ENCODE measurements at places on chromosomes 1 and 21.

DNA sequence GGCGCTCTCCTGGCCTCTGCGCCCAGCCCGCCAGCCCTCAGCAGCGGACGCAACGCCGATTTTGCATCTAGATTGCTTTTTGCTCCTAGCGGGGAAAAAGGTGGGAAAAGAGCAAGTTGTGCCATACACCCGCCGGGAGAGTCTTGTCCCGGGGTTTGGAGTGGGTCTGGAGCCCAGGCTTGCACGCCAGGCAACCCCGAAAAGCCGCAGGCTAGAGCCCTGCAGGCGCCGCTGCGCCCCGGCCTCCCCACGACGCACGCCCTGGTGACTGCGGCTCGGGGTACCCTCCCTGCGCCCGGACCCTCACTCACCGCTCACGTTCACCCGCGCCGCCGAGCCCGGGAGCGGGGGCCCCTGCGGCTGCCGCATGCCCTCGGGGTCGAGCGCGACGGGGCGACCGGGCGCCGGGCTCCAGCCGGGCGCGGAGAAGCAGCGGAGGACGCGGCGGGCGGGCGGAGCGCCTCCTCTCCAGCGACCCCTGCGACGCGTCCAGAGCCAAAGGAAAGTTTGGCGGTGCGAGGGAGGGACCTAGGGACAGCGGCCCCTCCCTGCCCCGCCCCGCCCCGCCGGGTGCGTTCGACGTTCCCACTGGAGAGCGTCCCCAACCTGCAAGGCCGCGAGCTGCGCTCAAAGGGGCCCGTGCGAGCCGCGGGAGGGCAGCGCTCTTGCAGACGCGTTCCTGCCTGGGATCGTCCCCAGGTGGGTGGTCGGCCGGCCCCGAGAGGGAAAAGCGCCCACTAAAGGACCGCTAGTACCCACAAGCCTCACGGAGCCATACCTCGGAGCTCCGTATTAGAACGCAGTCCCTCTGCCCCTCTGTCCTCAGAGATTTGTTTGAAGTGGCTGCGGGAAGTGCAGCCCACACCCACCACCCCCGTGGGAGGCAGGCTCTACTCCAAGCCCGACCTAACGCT is at the start of gene LPAR3:
TSS of gene LPAR3 (minus strand) at position 502 of the 914 bp plus-strand sequence. CDS start 27,086 bp downstream, outside the sequence.
- DNase-seq, result peak; percentile 65

DNA sequence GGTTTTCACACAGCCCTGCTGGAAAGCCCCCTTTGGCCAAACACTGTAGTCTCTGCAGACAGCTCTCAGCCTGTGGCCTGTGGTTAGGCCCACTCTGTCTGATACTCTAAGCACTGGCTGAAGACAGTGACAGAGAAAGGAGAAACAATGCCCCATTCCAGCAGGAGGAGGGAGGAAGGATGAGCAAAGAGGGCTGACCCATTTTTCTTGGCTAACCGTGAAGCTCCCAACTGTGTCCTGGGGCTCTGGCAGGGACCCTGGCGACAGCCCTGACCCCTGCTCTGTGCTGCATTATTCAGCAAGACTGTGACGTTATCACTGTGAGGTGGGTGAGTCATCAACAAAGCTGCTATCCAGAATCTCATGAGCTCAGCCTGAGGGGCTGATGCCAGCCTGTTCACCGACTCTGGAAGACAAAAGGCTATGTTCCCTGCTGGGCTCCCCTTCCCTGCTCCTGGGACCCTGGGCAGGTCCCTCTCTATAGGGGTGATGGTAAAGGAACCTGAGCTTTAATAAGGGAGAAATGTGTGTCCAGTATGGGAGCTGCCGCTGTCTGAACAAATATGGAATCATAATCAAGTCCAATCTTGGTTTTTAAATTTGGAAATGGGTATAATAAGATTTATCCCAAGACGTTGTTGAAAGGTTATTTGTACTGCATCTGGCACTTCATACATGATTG is 107.0 kb downstream of the RHOU start:
- DNase-seq, result no peak

DNA sequence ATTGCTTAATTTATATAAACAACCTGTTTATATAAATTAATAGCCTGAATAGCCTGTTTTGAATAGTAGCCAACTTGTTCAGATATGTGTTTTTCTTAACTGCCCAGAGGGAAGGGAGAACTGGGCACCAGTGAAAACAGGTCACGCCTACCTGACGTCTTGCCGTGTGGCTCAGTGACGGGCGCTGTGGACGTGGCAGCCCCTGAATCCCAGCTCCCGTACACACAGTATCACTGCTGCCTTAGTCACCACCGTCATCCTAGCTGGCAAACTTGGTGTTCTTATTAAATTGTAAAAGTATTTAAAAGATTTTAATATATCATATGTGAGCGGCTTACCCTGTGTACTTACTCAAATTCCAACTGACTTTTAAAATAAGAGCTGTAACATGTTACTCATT is 35.4 kb upstream of the TRAPPC10 start:
- DNase-seq, result no peak

- no peak for DNase-seq
Observed at GRCh38 chr1:11746092-11746491, 10.2 kb downstream of the AGTRAP start.

DNA sequence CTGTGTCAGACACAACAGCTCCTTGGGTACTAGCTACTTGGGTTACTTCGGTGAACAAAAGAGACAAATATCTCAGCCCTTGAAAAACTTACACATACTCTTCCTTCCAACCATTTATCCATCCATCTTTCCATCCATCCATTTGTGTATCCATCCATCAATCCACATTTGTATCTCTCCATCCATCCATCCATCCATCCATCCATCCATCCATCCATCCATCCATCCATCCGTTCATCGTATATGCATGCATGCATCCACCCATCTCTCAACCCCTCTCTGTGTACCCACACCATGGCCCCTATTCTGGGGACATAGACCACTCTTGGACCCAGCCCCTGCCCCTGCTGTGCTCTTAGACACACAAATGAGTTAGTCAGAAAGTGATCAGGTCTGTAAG is 40.2 kb downstream of the FAAH start:
- no peak for DNase-seq

Measured in activated effector memory CD4-positive, alpha-beta T cell treated with anti-CD3 and anti-CD28 coated beads, Interleukin-2, amount 50 U/mL, for 16 hours (primary cell).